Gastroesophageal sphincter (tissue), 4 donors: ENCODE measurements at places on chromosomes 1 and 21.

DNA sequence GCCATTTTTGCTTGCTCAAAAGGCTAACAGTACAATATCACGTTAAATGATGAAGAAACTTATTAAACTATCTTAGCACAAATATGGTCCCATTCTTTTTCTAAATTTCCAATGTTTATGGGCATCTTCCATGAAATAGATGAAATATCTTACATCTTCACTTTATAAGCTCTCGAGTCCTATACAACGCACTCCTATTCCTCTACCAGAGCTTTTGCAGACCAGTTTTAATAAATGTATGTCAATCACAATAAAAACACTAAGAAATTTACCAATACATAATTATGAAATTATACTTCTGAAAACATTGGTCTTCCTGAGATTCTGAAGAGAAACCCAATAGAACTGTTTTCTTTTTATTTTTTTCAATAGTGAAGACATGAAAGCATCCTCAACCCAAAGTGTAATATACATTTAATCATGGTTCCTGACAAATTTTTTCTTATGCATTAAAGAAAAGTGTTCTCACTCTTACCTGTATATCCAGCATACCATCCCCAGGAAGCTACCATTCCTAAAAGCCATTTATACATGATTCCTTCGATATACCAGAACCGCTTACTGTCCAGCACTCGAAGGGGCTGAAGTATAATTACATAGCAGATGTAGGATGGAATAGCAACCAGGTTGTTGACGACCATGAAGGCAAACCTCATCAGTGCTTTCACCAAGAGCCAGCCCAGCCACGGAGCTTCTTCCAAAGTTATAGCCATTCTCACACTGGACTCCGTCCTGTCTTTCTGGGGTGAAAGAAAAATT, 1.8 kb downstream of the LPGAT1 start:
- no peak for ATAC-seq

DNA sequence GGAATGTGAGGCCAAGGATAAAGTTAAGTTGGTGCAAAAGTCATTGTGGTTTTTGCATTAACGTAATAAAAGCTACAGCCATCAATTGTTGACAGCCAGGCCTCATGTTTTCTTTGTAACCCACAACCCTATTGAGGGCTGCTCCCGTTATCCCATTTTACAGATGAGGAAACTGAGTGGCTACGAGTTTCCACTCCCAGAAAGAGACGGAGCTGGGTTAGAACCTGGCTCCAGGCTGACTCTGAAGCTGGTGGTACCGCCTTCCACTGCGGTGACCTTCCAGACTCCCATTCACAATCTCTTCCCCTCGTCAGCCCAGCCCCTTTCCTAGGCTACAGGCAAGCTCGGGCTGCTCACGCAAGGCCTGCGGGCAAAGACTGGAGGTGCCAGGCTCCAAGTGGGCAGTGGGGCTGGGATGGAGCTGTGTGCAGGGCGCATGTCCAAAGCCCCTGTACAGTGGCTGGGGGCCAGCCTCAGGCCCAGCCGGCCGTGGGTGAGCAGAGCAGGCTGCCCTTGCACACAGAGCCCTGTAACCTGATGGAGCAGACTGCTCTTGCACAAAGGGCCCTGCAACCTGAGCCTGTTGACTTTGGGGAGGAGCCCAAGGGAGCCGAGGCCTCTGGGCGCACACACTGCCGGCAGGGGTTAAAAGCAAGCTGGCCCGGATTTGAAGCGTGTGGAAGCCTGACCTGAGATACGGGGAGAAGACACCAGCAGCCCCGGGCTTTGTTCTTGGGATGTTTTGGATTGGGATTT, 97.4 kb upstream of the TMPRSS2 start:
- ATAC-seq, result no peak

DNA sequence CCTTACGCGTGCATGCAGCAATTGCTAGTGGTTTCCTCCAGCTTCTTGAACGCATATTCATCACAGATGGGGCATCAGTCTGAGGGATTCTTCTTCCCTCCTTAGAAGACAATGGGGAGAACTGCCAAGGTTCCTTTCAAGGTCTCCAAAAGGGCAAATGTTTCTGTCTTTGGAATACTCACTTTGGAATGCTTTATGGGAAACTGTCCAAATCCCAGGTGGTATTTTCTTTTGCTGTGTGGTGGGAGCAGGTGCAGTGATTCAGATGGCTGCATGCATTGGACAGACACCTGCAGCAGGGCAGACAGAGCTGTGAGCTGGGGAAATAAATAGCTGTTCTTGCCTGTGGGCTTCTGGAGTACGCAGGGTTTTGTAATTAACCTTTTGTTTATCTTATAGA, 40.5 kb downstream of the URB2 start:
- no peak for ATAC-seq

DNA sequence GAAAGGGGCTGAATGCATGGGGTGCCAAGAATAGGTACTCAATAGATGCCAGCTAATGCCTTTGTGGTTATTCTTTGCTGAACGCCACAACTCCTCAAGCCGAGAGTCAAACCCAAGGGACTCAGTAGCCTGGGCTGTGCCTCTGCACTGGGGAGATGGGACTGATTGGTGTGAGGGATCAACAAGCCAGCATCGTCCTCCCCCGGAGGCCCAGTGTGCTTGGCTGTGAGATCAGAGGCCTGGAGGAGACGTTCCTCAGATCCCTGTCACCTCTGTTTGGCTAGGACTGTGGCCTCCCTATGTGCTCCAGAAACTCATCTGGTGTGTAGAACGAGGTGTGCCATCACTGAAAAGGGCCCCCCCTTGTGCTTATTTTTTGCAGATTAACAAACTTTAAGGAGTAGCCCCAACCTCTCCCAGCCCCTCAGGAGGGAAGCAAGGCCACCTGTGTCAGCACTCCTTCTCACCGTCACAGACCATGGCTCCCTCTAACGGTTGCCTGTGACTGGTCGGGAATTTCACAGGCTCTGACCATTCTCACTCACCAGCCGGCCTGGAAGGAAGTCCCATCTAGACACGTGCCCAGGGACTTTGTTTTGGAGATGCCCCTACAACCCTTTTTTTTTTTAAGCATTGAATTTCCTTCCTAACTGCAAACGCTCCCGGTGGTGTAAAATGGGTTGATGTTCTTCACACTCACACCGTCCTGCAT, 194.0 kb upstream of the VAMP3 start:
- ATAC-seq, result no peak

- no peak for ATAC-seq
Observed at GRCh38 chr1:235181561-235182245, 20.7 kb upstream of the RBM34 start.

GRCh38 chr21:33238565-33239255, 9.0 kb downstream of the IFNAR2 start:
- no peak for ATAC-seq

DNA sequence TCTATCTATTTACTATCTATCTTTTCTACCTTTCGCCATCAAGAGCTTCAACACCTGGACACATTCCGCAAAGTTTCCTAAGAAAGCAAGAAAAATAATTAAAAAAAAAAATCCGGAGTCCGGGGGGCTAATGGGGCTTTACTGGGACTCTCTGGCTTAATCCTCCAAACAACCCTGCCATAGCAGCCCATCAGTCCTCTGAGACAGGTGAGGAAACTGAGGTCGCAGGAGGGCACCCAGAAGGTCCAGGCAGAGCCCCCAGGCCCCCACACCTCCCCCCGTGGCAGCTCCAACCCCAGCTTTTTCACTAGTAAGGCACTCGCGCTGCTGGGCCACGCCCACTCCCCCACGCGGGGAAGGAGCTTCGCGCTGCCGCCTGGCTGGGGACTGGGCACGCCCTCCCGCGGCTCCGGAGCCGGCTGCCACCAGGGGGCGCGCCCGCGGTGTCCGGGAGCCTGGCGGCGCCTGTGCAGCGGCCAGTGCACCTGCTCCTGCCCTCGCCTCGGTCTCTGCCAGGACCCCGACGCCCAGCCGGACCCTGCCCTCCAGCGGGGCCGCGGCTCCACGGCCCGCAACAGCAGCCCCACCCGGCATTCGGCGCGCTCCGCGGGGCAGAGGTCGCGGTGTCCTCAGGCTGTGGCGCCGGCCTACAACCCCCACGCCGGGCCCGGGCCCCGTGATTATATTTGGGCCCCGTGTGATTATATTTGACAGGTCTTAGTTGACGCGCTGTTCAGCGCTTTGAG, 54.1 kb upstream of the SAMD11 start:
- ATAC-seq, result peak; percentile 78

DNA sequence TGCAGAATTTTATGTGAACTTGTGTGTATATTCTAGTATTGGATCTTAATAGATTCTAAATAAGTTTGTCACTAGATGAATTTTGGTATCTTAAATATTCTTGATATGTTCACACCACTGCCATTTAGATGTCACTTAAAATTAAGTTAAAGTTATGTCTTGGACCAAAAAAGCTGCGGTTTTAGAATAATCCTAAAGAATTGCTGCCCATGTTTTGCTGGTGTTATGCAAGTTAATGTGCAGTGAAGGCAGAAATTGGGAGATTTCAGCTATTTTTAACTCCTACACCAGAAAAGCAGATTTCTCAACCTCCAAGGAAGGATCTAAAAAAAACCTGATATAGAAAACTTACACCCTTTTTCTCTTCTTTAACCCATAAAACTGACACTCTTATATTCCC, 757 bp downstream of the ACADM start:
- ATAC-seq, result no peak
